ENCODE measurements at places on chromosomes 3 and 15.

GRCh38 chr3:33732394-33732793 lies 14.3 kb upstream of the CLASP2 start:
- DNase-seq = no peak

GRCh38 chr15:95990833-95991232 lies 339.7 kb upstream of the NR2F2 start:
- DNase-seq = no peak

DNA sequence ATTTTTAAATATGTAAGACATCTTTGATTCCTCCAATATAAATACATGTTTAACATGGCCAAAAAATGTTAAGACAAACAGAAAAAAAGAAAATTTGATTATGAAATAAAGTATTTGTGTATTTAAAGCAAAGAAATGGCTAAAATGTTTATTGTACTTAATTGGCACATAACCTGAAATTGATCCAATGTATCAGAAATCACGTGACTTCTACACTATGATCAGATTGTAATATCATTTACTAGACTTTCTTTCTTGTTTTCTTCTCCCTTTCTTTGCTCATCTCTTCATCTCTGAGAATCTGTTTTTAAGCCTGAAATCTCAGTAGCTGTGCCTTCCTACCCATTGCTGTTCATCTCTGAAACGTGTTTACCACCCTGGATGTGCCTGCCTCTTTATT lies 420.3 kb downstream of the RSL24D1 start:
- DNase-seq = no peak

GRCh38 chr3:132625613-132626012 lies 28.5 kb downstream of the ACKR4 start:
- no peak for DNase-seq
